ENCODE measurements at places on chromosomes 1 and 21.

DNA sequence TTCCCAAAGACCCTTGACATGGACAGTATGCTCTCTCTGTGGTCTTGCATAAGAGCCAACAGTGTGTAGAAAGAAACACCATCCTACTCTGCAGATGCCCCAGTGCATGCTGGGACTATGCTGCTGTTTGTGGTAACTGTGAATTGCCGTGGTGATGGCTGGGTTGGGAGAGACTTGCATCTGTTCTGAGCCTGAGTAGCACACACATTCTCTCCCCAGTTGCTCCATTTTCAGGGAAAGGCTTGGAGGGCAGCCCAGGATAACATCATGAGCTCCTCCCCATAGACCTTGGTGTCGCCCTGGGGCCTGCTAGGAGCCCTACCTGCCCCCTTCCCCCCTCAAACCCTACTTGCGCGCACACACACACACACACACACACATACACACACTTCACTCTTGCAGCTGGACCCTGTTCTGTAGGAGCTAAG lies 120.9 kb upstream of the IPO9 start:
- no peak for DNase-seq

- no peak for DNase-seq
Measured at GRCh38 chr21:40130476-40130875, 263.2 kb downstream of the PCP4 start.

GRCh38 chr1:212873518-212873917 lies 15.4 kb downstream of the FLVCR1 start:
- no peak for DNase-seq

DNA sequence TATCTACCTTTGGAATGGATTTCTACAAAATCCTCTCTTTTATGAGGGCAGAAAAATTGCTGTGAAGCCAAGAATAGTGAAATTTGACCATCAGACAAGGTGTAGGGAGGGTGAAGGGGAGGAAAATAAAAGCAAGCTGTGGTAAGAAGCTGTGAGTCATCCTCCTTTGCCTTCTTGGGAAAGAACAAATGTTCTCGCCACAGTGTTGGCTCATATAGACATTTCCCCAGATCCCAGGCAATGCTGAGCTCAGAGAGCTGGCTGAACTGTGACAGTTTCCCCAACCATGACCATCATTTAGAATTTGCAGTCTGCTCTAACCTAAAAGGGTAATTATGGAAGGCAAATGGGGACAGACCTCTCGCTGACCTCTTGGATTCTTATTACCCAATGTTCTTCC lies 235.4 kb downstream of the PBX1 start:
- no peak for DNase-seq

- DNase-seq: no peak
Measured at GRCh38 chr1:89274411-89274857, 1.8 kb upstream of the GBP5 start.

- DNase-seq: no peak
Measured at GRCh38 chr1:4784761-4785160, 130.4 kb downstream of the AJAP1 start.

DNA sequence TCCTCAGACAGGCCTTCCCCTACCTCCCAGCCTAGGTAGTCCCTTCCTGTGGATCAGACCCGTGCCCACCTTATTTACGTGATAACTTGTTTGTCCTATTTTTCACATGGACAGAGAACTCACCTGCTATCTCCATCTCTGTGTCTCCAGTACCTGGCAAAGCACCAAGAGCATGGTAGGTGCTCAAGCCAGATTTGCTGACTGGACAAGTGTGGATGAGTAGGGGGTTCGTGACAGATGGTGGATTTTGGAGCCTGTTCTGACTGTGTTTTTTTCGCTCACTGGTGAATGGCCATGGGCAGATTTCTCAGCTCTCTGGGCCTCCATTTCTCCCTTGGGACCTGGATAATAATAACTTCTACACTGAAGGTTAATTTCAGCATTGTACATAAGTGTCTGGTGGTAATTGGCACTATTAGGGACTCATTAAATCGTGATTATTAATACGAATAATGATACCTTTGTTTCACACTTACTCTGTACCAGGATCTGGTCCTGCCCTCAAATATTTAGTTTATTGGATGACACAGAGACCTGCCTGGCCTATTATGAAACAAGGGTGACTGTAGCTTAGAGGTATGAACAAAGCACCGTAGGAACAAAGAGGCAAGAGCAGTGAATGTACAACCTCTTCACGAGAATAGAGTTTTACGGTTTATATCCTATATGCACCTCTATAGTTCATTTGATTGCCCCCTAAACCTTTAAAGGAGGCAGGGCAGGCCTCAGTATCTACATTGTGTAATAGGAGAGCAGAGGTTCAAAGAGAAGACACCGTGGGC lies 24.5 kb upstream of the SLC26A9 start:
- no peak for DNase-seq

DNA sequence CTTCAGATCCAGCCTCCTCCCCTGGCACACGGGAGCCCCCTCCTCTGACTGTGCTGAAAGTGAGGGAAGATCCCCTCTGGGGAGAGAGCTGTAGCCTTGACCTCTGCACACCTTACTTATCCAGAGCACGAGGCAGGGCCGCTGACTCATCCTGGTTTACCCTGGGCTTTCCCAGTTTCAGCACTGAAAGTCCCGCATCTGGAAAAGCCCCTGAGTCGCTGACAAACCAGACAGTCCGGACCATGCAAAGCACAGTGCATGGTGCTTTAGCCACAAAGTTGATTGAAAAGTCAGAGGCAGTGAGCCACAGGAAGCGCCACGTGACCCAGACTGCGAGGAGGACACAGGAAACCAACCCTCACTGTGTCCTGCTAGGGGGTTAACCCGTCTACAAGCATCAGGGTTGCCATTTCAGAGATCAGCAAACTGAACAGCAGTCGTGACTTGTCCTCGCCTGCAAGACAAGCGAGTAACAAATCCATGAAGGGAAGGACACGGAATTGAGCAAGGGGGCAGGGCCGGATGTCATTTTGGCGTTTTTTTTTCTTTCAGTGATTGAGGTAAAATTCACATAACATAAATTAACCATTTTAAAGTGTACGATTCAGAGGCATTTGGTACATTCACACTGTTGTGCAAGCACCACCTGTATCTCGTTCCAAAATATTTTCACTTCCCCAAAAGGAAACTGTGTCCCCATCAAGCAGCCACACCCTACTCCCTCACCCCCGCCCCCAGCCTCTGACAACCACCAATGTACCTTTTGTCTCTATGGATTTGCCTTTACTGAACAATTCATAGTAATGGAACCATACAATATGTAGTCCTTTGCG lies 19.9 kb upstream of the IFNGR2 start:
- DNase-seq: peak; percentile 64

- DNase-seq: peak; percentile 52
Measured at GRCh38 chr21:36113647-36114428, 21.0 kb upstream of the CBR3 start.

DNA sequence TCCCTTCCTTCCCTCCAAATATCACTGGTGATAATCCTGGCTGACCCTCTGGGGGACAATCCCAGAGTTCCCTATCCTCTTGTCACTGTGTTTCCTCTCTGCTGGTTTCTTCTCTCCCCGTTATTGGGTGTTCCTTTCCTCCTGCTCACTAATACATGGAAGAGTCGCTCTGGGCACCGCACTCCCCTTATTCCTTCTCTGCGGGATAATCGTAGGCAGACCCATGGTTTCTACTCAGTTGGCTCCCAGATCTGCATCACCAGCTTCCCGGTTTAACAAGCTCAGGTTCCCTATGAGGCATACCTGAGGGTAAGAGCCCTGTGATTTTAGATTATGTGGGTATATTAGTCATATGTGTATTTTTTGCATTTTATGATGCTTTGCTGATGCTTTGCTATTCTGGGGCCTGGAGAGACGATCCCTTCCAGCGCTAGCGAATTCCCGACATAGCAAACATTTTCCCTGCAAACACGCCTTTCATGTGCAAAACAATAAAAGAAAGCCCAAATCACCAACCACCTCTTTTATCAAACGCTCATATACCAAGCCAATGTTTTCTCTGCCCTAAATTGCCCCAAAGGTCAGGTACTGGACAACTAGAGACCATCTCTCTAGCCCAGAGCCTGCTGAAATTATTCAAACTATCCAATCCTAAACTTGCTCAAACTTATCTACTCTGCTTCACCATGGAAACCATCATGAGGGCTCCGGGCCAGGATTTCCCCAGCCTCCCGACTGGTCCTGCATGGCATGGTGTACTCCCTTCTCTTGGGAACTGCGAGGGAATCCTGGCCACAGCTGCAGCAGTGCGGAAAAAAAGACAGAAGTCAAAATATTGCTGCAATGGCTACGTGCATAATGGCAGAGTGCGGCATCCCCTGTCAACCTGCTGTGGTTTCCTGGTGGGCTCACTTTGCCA lies 84.2 kb downstream of the PCP4 start:
- DNase-seq: no peak

GRCh38 chr21:31647650-31648049 lies 11.8 kb upstream of the SOD1 start:
- DNase-seq: no peak

- peak; percentile 9 for DNase-seq
Measured at GRCh38 chr1:26602378-26602959, 72.9 kb downstream of the RPS6KA1 start.

- DNase-seq: no peak
Measured at GRCh38 chr1:152148051-152148450, 11.0 kb downstream of the RPTN start.

GRCh38 chr1:205791568-205792180 lies 16.4 kb upstream of the RAB29 start:
- peak; percentile 35 for DNase-seq

- DNase-seq: no peak
Measured at GRCh38 chr1:150815871-150816270, 7.8 kb upstream of the CTSK start.

- no peak for DNase-seq
Measured at GRCh38 chr21:25170681-25171080, 436.6 kb downstream of the MRPL39 start.

- DNase-seq: no peak
Measured at GRCh38 chr21:38821248-38821647, 15.5 kb downstream of the ETS2 start.

DNA sequence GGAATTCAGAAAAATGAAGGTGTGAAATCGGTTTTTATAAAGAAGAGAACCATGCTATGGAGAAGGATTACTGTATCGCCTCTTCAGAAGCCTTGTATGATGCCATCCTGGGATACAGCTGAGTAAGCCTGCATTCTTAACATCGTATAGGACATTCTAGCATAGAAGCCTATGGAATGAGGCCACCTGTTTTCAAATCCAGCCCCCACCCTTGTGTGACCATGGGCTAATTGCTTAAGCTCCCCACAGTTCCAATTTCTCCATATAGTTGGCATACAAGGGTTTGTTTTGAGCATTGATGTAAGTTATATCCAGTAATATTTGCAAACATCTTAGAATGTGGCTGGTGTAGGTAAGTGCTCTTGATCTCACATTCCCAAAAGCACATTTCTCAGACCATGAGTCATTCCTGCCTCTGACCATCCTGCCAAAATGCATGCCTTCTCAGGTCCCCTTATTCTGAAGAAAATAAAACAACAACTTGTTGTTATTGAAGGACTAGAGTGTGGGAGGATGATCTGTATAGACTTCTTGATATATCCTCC lies 1.5 kb downstream of the OR14A2 start:
- DNase-seq: no peak

DNA sequence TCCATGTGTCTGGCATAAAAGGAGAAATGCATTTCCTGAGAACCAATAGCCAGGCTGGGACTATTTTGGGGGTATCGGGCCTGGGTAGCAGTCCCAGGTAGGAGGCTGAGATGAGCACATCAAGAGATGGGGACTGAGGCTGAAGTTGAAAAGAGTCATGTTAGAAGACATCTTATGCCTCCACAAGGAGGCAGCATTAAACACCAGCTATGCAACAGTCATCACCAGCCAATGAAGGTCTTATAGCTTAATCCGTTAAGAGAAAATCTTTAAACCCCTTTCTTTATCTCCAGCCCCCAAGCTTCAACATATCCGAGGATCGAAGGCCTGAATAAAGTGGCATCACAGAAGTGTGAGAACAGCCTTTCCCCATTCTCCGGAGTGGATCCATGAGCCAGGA lies 640.7 kb upstream of the PTBP2 start:
- no peak for DNase-seq

GRCh38 chr1:116775116-116775752 lies 21.0 kb downstream of the CD2 start:
- DNase-seq: no peak

DNA sequence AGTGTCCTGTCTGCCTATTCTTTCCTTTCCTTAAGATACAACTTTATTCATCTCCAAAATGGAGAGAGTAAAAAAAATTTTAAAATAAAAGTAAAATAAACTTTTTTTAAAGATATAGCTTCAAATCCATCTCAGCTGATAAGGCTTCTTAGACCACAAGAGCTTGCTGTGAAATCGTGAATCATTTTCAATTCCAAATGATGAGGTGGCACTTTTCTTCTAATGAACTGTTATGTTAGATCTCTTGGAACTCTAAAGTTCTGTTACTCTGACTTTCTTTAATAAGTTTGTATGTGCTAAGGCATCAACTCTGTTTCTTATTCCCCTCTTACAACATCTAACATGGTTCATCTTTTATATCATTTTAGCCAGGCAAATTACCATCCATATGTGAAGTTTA lies 4.5 kb downstream of the SH3GLB1 start:
- DNase-seq: no peak

DNA sequence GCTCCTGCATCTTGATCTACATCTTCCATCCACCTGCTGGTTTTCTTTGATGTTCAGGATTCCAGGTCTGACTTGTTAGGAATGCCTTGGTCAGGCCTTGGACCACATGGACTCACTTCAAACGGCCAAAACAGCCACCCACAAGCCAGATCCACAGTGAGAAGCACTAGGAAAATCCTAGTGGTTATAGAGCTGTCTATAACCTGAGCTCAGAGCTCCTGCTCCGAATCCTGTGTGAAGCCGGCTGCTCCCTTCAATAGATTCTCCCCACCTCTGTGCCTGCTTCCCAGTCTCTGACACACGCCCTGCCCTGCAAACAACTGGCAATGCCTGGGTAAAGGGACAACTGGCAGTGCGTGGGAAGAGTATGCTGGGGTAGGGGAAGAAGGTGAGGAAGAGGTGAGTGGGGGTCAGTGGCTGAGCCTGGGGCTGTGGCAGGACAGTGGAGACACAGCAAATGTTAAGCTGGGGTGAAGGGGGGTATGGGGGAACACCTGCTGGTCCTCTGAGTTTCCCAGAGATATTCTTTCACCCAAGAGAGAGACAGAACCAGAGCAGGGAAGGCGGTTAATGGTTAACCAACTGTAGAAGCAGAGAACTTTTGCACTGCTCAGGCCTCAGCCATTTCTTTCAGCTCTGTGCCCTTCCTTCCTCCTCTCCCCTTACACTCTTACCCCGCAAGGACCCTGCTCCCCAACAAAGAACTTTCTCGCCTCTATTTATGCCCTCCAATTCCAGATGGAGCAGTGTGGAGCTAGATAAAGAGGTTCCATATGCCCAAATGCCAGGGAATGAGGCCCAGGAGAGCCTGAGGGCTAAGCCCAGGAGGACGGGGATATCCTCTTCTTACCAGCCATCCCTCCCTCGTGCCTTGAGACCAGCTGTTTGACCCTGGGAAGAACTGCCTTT lies 4.5 kb downstream of the PLXNA2 start:
- no peak for DNase-seq
